ENCODE measurements at places on chromosomes 5 and 9. TPM values are rescaled to one million over a fixed set of nuclear protein-coding genes. Genes with fewer than 3 reads are reported as not detected.

HMCN2 gene
- not detected for total RNA-seq

SHISAL2B gene
- not detected for total RNA-seq

CCDC187 gene
- not detected for total RNA-seq

MARCOL gene
- total RNA-seq = not detected

IL13 gene
- total RNA-seq = not detected

ZNF354B gene
- total RNA-seq = 2.4 TPM

TMEM215 gene
- total RNA-seq = not detected

RMRP gene
- 1,810 TPM for total RNA-seq

EIF4E1B gene
- total RNA-seq = not detected

PCDHA4 gene
- total RNA-seq = not detected

FAM81B gene
- not detected for total RNA-seq

NME5 gene
- not detected for total RNA-seq

RAB24 gene
- total RNA-seq = 10.7 TPM

RNF130 gene
- total RNA-seq = 28.9 TPM

CCNI2 gene
- 0.16 TPM for total RNA-seq

CAMK2A gene
- 0.08 TPM for total RNA-seq

ANGPTL2 gene
- 0.08 TPM for total RNA-seq

KIF12 gene
- 6.2 TPM for total RNA-seq

ANKH gene
- 17.7 TPM for total RNA-seq

CTSV gene
- total RNA-seq = 26.3 TPM

TAF9 gene
- total RNA-seq = 88.2 TPM

CCNH gene
- 80.2 TPM for total RNA-seq

IL3 gene
- total RNA-seq = not detected

CCL21 gene
- not detected for total RNA-seq

SLC6A19 gene
- not detected for total RNA-seq

CNTNAP3 gene
- 2.5 TPM for total RNA-seq

NMUR2 gene
- total RNA-seq = not detected

ZNF474 gene
- not detected for total RNA-seq

CDH6 gene
- not detected for total RNA-seq

FGD3 gene
- 0.16 TPM for total RNA-seq

NRARP gene
- total RNA-seq = 1.1 TPM

CKMT2 gene
- total RNA-seq = not detected

ARID3C gene
- total RNA-seq = 0.31 TPM

PDGFRB gene
- total RNA-seq = 3.3 TPM

GRIA1 gene
- total RNA-seq = 1.3 TPM

CD180 gene
- total RNA-seq = not detected
